ENCODE measurements at places on chromosomes 2 and 18.

DNA sequence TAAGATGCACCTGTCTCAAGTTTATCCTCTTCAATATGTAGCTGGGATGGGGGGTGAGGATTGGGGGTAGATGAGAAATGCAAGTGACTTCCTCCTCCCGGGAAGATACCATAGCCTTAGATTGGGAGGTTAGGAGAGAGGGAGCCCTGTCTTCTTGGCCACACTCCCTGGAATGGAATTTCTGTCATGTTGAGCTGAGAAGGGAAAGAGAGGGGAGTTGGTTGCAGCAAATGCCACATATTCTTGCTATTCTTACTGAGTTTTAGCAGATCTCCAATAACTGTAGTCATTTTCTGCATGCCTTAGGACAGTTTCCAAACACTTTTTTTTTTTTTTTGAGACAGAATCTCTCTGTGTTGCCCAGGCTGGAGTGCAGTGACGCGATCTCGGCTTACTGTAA lies 35.9 kb downstream of the TAF4B start:
- DNase-seq: no peak

DNA sequence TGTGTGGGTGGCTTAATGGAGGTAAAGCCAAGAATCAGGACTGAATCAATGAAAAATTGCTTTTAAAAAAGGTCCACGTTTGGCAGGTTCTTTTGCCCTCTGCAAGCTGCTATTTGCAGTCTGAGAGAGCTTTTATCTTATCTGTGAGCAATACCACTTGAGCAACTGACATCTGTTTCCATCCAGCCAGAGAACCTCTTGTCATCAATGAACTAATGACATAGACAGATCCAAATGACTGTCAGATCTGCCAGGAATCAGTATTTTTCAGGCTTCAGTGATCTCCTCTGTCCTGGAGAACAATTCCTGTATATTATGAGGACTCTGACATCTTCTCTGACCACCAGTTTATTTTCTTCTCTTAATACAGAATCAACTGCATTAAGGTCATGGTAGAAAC lies 608.1 kb downstream of the LRP1B start:
- no peak for DNase-seq

GRCh38 chr2:173300458-173300857 lies 54.2 kb upstream of the CDCA7 start:
- no peak for DNase-seq

DNA sequence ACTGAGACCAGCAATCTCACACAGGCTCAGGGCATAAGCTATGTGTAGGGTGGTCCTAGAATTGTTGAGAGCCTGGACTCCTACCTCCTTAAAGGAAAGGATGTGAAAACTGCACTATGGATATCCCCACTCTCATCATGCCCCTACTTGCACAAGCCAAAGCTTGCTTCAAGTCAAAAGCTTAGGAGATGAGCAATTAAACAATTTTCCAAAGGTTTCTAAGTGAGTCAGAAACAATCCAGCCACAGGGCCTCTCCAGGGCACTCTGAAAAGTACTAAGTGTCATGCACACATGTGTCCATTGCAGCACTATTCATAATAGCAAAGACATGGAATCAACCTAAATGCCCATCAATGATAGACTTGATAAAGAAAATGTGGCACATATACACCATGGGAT lies 215.4 kb downstream of the AFF3 start:
- no peak for DNase-seq

GRCh38 chr18:36187826-36188721 lies 777 bp downstream of the MOCOS start:
- DNase-seq: no peak

- peak; percentile 29 for DNase-seq
These were observed 624 bp downstream of the METTL8 start for GRCh38 chr2:171432969-171433762.

DNA sequence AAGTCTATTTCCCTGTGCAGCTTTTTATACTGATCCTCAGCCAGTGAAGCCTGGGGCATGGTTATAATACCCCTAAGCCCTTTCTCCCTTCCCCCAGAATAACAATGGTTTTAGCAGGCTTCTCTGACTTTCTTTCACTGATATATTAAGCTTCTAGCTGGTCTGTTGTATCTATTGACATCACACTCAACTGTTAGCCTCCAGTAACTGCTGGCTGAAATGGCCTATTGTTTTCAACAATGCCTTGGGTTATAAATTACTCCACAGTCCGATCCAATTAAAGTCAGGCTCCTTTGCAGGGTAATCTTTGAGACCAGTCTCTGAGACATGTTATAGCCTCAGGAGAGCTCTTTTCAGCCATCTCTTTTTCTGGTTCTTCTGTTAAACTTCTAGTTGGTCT lies 2.9 kb upstream of the SLC9A4 start:
- no peak for DNase-seq

GRCh38 chr2:155377266-155377680 lies 678.8 kb downstream of the KCNJ3 start:
- DNase-seq: no peak

- DNase-seq: no peak
These were observed 16.3 kb downstream of the HS1BP3 start for GRCh38 chr2:20634507-20635112.
